ENCODE measurements at places on chromosomes 3 and 15.

DNA sequence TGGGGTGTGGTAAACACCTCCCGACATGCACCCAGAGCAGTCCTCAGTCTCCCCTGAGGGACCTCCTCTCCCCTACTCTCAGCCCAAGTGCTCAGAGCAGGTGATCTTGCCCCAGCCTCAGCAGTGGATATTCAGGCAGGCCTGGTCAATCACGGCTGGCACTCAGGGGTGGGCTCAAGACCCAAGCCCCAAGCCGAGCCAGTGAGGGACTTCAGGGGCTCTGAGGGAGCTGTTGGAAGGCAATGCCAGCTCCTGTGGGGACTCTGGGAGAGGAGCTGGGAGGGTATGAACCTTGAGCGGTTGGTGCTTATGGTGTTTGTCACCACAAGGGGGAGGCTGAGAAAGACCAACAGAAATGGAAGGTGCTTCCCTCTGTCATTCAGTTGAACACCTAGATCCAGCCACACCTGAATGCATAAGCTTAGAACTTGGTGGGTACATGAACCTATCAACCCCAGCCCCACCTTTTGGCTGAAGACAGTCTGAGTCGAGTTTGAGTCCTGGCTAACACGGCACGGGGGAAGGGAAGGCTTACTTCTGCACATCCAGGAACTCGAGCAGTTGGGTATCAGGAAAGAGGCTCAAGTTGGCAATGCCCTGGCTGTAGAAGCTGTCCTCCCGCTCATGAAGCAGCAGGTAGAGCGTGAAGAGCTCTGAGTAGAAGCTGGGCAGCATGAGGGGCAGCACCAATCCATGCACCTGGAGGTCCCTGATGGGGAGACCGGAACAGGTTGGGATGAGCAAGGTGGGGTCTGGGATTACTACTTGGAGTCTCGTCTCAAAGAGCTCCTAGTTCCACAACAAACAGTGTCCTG, 19.2 kb downstream of the ALS2CL start:
- peak; percentile 86 for DNase-seq

- no peak for DNase-seq
Measured at GRCh38 chr15:25771338-25771706, 91.8 kb downstream of the ATP10A start.

DNA sequence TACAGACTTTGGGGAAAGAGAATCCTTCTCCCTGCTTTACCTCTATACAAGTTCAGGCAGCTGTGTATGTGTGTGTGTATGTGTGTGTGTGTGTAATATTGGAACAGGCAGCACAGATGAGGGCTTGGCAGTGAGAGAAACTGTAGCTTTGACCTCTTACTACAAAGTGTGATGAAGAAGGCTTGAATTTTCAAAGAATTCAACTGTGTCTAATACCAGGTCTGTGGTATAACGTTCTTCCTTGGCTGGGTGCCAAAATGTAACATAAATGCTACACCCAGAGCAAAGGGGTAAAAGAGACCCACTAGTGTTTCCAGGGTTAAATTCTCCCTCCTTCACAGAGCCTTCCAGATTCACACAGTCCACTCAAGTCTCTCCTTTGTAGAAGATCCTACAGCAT, 51.1 kb downstream of the CHST2 start:
- no peak for DNase-seq

DNA sequence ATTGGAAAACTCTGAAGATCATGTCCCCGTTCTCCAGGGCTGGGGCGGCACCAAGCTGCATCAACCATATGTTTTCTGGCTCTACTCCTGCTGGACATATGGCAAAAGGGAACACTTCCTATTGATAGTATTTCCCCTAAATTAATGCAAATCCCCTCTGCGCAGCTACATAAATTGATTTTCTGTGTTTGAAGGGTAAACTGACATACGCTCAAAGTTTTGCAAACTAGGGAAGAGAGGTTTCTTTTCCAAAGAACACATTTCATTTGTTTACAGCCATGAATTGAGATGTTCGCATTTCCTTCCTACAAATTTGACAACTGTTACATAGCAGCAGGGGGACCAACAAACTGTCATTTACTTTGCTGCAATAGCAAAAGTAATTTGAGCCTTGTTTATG, 35.9 kb downstream of the CTXND1 start:
- no peak for DNase-seq

GRCh38 chr3:59731943-59732342, 682.1 kb upstream of the CFAP20DC start:
- DNase-seq, result no peak

- DNase-seq, result peak; percentile 43
Measured at GRCh38 chr15:100708916-100709315, 106.5 kb downstream of the ASB7 start.

GRCh38 chr3:68060191-68060590, 405.8 kb upstream of the SUCLG2 start:
- DNase-seq, result no peak

GRCh38 chr3:114212646-114213045, 24.7 kb downstream of the ZNF80 start:
- no peak for DNase-seq

DNA sequence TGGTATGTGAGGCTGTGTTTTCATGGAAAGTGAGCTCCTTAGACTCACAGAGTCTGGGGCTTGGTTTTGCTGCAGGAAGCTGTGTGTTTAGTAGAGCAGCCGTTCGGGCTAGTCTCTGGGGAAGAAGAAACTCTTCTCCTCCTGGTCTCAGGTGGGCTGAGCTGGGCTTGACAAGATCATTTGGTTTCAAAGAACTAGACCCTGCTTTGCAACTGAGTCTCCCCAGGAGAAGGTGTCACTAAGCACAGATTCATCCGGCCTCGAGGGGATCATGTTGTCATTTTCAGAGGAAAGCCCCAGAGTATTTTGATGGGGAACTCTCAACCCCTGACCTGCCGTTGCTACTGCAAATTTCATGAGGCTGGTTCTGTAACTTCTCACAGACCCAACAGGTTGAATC, 188.5 kb downstream of the FAM43A start:
- DNase-seq, result peak; percentile 24

- no peak for DNase-seq
Measured at GRCh38 chr3:104987859-104988258, 378.9 kb upstream of the ALCAM start.

DNA sequence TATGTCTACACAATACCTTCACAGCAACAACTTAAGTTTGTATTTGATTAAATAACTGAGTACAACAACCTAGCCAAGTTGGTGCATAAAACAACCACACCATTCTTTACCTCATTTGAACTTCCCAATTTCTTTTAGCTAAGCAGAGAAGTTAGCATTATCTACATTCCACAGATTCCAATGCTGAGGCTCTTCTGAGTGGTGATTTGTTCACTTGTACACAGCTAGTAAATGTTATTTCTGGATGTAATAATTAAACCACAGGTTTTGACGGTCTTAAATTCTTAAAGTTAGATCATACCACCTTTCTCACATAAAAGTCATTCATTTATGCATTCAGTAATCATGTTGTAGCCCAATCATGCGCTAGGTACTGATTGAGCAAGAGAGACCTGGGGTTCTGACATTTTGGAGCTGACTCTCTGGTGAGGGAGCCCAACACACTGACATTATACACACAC, 102.5 kb downstream of the SST start:
- no peak for DNase-seq

DNA sequence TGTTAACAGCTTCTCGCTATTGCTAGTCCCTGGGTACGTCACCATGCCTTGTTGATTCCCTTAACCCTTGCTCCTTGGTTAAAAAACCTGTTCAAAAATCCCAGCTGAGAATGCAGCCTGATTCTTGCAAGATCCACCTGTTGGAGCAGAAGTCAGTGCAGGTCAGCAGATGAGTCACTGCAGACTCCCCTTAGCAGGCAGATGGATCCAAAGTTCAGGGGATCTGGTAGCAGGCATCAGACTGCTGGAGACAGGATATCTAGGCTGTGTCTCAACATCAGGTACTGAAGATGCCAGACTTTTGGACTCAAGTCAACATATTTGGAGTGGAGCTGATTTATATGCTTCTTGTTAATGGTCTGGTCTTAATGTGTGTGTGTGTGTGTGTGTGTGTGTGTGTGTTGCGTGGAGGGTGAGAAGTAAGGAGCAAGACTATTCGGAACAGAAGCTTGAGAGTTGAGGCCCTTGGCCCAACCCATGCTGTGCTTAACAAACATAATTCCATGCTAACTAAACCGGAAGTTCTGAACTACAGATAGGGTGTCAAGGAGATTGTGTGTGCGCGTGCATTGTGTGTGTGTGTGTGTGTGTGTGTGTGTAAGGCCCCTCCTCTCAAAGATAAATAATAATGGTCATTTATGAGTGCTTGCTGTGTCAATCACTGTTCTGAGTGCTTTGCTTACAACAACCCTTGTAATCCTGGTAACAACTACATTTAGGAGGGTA, 1.0 kb upstream of the C3orf52 start:
- DNase-seq, result no peak

GRCh38 chr3:152973575-152973974, 138.6 kb downstream of the P2RY1 start:
- no peak for DNase-seq

GRCh38 chr3:167114619-167115018, 265.5 kb downstream of the ZBBX start:
- DNase-seq, result no peak

GRCh38 chr3:43195115-43195498, 89.2 kb upstream of the POMGNT2 start:
- DNase-seq, result no peak

DNA sequence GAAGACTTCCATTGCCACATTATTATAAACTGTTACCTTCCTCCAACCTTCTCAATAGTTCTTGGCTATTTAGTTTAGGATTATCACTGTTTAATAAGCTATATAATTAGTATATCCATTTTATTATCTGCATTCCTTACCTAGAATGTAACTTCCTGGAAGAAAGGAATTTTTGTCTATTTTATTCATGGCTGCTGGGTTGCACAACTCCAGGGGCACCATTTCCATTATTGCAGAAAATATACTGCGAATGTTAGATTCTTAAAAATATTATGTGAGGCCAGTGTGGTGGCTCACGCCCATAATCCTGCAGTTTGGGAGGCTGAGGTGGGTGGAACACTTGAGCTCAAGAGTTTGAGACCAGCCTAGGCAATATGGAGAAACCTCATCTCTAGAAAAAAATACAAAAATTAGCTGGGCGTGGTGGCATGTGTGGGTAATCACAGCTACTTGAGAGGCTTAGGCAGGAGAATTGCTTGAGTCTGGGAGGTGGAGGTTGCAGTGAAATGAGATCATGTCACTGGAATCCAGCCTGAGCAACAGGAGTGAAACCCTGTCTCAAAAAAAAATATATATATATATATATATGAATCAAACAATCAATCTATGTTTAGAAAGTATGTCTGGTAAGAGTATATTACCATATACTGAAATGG, 19.9 kb downstream of the CLDN1 start:
- DNase-seq, result no peak

DNA sequence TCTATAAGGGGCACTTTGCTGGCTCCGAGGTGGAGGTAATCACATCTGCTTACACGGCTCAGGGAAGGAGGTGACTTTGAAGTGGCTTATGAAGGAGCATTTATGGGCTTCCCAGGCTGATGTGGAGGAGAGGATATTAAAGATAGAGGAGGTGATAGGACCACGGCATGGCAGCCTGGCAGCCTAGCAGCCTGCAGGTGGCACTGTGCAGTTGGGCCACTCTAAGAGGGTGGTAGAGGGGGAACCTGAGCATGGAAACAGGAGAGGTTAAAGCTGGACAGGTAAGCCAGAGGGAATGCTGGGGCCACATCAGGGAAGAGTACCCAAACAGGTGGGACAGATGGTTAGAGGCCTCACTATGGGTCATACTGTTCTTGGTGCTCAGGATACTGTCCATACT, 375.0 kb downstream of the WDR72 start:
- no peak for DNase-seq

DNA sequence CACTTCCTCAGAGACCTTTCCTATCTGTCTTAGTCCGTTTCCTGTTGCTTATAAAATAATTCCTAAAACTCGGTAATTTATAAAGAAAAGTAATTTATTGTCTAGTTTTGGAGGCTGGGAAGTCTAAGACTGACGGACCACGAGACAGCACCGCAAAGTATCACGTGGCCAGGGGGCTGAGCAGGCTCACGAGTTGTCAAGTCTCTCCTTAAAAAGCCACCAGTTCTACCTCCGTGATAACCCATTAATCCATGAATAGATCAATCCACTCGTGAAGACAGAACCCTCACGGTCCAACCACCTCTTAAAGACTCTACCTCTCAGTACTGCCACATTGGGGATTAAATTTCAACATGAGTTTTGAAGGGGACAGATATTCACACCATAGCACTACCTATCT, 821 bp downstream of the LINS1 start:
- DNase-seq, result no peak

GRCh38 chr3:33278163-33278562, 921 bp downstream of the FBXL2 start:
- DNase-seq, result no peak

Data from mesenteric fat pad (tissue), 1 donor.